Suppressor macrophage treated with lipopolysaccharide for 1 hour (primary cell): ENCODE measurements at places on chromosomes 7 and 10.

GRCh38 chr7:126436213-126436868, 816.4 kb downstream of the GRM8 start:
- DNase-seq = no peak

- peak; percentile 55 for DNase-seq
These were observed 98.6 kb upstream of the MKX start for GRCh38 chr10:27844223-27844622.

DNA sequence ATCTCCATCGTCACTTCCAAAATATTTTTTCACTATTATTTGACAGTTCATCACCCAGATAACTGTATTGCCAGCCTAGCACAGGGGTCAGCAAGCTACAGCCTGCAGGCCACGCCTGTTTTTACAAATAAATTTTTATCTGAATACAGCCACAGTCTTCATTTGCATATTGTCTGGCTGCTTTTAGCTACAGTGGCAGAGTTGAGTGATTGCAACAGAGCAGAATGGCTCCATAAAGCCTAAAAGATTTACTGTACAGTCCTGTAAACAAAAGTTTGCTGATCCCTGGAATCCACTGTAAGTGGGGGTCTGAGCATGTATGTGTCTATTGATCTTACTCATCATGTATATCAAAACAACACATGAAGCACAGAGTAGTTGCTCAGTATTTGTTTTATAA, 45.9 kb upstream of the GNAI1 start:
- DNase-seq = no peak

DNA sequence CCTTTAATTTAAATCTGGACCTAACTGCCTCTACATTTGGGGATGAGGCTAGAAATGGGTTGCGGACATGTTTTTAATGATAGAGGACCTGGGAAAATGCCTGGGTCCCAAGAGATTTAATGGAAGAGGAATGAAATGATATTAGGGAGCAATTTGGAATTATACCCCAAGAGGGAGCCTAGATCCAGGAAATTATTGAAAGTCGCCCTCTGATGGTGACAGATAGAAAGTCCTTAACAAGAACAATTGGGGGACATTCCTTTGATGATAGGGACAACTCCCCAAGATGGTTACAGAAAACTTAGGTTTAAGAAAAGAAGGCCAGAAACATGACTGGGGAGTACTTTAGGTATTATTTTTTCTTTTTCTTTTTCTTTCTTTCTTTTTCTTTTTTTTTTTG, 9.5 kb upstream of the TSGA13 start:
- peak; percentile 49 for DNase-seq

GRCh38 chr10:34469446-34469845, 345.6 kb downstream of the PARD3 start:
- DNase-seq = no peak

- DNase-seq = no peak
These were observed 236.6 kb upstream of the MKLN1 start for GRCh38 chr7:131090886-131091692.

DNA sequence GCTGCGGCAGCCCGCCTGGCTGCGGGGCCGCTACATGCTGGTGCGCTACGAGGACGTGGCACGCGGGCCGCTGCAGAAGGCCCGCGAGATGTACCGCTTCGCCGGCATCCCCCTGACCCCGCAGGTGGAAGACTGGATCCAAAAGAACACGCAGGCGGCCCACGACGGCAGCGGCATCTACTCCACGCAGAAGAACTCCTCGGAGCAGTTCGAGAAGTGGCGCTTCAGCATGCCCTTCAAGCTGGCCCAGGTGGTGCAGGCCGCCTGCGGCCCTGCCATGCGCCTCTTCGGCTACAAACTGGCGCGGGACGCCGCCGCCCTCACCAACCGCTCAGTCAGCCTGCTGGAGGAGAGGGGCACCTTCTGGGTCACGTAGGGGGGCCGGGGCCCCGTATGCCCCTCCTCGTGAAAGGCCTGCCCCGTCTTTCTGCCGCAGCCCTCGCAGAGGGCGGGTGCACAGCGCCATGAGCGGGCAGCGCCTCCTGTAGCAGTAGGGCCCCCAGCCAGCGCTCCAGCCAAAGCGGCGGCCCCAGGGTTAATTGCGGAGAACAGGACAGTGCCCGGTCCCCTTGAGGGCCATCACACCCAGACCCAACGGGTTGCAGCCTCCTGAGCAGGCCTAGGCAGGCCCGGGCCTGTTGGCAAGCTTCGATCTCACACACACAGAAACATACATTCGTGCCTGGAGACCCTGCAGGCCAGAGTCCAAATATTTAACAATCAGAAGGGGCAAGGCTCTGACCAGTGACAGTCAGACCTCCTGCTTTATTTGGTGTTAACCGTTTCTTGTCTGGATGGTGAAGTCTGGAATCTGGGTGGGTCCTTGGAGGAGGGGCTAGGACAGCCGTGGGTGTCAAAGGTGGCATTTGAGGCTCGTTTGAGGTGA, 44.1 kb downstream of the CHST3 start:
- no peak for DNase-seq

DNA sequence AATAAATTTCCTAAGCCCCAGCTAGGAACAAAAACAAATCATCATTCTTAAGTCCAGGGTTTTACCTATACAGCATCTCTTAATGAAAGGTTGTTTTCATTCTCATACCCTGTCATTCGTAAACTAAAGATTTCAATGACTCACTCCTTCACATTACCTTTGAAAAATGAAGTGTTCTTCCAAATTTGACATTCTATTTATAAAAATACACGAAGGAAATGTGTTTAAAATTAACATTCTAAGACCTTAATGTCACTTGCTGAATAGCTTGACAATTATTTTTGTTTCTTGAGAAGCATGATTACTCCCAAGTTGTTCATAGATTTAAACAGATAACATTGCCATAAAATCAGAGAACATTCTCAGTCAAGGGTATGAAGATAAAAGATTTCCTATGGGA, 1188.3 kb upstream of the SORCS1 start:
- DNase-seq = no peak

DNA sequence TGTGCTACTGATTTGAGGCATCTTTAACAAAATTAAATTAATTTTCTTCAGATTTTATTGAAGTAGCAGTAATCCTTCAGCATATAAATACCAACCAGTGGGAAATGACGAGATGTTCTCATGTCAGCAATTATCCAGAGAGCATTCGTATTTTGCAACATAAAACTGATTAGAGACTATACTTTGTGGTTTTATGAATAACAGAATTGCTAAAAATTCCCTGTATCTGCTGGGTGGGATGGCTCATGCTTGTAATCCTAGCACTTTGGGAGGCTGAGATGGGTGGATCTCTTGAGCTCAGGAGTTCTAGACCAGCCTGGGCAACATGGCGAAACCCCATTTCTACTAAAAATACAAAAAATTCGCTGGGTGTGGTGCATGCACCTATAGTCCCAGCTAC, 56.9 kb downstream of the ATAD1 start:
- DNase-seq = peak; percentile 60
